Fibroblast of skin of scalp (primary cell): ENCODE measurements at places on chromosomes 4 and X.

- DNase-seq: no peak
Observed at GRCh38 chrX:33987458-33987857, 144.7 kb downstream of the FAM47A start.

DNA sequence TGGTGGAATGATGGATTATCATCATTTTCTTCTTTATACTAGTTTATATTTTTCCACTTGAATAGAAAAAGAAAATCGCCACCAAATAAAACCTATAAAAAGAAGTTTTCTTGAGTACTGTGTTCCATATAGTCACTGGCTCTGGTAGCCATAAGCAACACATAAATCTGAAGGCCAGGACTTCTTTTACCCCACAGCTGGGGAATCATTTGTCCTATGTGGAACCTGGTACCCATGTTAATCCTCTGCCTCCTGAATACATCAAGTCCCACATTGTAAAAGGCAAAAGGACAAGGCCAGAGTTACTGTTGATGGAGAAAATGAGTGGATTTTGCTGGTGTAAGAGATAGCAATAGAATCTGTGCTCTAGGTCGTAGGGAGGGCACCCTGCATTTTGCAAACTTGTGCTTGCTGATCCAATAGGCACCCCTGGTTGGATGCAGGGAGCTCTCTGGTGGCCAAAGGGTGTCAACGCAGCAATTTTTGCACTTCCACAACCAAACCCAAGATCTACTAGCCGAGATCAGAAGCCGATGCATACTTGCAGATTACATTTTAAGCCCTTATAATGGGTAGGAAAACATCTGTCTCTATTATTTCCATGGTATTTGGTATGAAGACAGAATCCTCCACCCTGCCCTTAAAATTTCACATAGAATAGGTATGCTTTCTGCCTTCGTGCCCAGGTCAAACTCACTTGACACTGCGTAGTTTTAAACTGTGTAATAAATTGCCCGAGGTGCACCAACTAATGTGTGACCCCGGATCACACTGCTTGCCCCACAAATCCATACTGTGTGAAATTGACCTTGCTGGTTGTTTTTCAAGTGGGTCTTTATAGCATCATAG, 146.2 kb upstream of the SCML1 start:
- peak; percentile 84 for DNase-seq

GRCh38 chr4:140246216-140246615, 92.2 kb upstream of the MAML3 start:
- DNase-seq: peak; percentile 42

GRCh38 chrX:10922159-10922558, 189.0 kb upstream of the HCCS start:
- peak; percentile 86 for DNase-seq

DNA sequence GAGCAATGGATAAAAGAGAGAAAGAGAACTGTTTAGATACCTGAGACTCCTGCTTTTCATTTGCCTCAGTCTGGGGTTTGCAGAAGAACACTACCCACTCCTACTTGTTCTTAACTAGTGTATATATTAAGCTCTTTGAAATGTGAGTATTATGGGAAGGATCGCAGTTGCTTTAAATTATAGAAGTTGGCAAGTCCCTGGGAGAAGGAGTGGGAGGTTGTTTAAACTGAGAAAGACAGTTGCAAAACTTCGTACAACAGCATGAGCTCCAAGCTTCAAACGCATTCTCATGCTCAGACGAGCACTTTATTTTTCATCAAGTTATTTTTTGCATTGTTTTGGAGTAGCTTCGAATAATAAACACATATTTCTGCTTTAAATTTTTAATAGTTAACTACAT, 88.1 kb upstream of the C1QTNF7 start:
- DNase-seq: no peak

DNA sequence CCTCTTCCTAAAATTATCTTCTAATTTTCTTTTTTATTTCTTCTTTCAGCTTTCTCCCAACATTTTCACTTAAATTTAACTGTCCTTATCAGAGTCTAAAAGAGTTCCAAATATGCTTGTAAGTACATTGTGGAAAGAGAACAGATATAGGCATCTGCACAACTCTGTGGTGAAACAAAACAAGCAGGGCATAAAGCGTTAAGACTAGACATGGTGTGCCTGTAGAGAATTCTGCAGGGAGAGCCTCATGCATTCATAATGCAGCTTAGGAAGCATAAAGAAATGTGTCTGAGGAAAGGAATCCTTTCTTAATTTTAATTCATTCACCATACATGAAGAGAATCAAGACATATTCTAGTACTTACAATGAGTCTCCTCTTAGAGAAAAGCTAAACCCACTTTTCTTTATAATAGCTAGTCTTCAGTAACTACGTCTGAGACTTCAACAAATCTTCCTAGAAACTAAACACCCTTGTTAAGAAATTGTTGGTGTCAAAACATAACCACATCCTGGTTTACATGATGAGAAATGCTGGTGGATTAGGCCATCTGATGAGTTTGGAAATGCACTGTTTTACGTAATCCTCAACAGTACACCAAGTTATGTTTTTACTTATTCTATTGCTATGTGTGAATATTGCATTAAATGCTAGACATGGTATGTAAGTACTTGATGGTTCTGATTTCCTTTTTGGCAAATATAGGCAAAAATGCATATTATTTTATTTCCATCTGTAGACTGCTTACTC, 307.8 kb upstream of the GIMD1 start:
- DNase-seq: peak; percentile 64
